Diencephalon (tissue), 1 donor: ENCODE measurements at places on chromosomes 2 and 18. TPM values are rescaled to one million over a fixed set of nuclear protein-coding genes. Genes with fewer than 3 reads are reported as not detected.

Gene MAPRE3
- 39.9 TPM for total RNA-seq

Gene OSBPL1A
- 42.0 TPM for total RNA-seq

Gene MARCHF7
- total RNA-seq: 134 TPM

Gene CYP27C1
- 0.69 TPM for total RNA-seq

Gene KCTD1
- 33.4 TPM for total RNA-seq

Gene FAM228A
- total RNA-seq: 1.2 TPM
